ENCODE measurements at places on chromosomes 11 and 22.

- DNase-seq = peak; percentile 73
Observed at GRCh38 chr22:49971232-49972162, 10.9 kb downstream of the PIM3 start.

DNA sequence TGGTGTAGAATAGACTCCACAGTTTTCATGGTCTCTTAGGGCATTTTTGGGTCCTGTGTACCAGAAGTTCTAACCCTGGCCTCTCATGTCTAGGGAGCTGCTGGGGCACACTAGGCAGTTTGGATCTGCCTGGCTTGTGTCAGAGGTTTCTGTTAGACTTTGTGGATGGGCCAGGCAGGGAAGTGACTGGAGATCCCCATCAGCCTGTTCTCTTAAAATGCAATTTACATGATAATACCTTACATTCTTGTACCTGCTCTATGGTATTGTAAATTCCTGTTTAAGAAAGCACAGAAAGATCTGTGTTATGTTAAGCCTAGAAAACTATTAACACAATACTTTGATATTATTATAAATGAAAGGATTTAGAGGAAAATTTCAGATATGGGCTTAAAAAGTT lies 104.0 kb downstream of the ARHGAP42 start:
- no peak for DNase-seq

DNA sequence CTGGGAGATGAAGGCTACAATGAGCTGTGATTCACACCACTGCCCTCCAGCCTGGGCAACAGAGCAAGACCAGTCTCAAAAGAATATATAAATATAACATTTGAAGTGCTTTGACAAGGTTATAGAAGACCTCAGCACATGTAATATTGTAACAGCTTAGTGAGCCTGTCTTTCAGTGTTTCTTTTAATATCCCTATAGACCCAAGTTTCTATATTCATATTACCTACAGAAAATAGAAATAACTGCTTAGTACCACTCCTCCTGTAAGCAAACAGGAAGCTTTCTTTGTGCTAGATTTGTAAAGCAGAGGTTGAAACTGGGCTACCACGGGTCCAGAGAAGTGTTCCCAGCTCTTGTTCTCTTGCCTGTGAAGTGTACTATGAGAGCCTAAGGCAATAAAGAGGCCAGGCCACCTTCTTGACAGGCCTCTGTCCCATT lies 68.2 kb downstream of the PPP2R1B start:
- no peak for DNase-seq

DNA sequence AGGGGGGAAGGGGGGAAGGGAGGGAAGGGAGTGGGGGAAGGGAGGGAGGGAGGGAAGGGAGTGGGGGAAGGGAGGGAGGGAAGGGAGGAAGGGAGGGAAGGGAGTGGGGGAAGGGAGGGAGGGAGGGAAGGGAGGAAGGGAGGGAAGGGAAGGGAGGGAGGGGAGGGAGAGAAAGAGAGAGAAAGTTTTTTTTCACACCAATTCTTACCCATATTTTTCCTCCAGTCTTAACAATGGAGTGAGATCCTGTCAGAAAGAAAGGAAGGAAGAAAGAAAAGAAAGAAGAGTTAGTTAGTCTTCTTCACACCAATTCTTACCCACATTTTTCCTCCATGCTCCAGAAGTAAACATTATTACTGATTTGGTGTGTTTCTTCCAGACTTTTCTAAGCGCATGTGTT lies 3.0 kb upstream of the OR2AT4 start:
- no peak for DNase-seq

- DNase-seq = no peak
Observed at GRCh38 chr11:12172493-12173013, 62.2 kb downstream of the MICAL2 start.

GRCh38 chr11:56103210-56103737 lies at the start of gene OR8H2:
TSS of gene OR8H2 (plus strand) at chr11:56103687. CDS start at chr11:56105043, 1,356 bp downstream.
- no peak for DNase-seq

All from activated naive CD4-positive, alpha-beta T cell (primary cell).